SJSA1 (cell line): ENCODE measurements at places on chromosomes 1 and 21. TPM values are rescaled to one million over a fixed set of nuclear protein-coding genes. Genes with fewer than 3 reads are reported as not detected.
A peak's percentile ranks its signal among the peaks of the same experiment; 100 is the strongest.

Gene HFM1
- not detected in 2 replicates for total RNA-seq

Gene OR2T29
- total RNA-seq, result not detected in 2 replicates

DNA sequence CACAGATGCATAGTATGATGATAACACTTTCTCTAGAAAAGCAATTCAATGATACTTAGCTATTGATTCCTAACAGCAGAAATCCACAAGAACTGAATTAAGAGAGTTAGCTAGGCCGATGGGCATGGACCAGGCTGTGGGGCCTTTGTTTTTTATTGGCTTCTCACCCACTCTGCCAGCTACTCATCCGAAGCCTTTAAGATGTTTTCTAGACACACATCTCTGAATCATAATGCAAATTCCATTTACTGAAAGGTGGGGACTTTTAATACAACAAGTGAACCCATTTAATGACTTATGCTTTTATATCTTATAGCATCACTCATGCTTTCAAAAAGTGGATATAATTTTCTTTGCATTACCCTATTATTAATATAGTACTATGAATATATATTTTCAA, 170.2 kb downstream of the RUNX1 start:
- H3K4me3 ChIP-seq, result no peak overlapping the region
- H3K4me1 ChIP-seq, result peaks cover 81% of the 10 kb centered on the region
- DNase-seq, result no peak
- peak overlapping the region; percentile 97 for H3K27ac ChIP-seq

- no peaks in the 10 kb centered on the region for H3K27me3 ChIP-seq
- no peak for DNase-seq
- peaks cover 17% of the 10 kb centered on the region for H3K36me3 ChIP-seq
- H3K4me3 ChIP-seq, result no peak overlapping the region
These were observed 28.8 kb downstream of the COP1 start for GRCh38 chr1:176178316-176178715.

GRCh38 chr1:198361237-198361767, 179.2 kb downstream of the ATP6V1G3 start:
- no peak for DNase-seq
- H3K36me3 ChIP-seq, result no peaks in the 10 kb centered on the region
- H3K27me3 ChIP-seq, result no peaks in the 10 kb centered on the region
- H3K4me3 ChIP-seq, result no peak overlapping the region

DNA sequence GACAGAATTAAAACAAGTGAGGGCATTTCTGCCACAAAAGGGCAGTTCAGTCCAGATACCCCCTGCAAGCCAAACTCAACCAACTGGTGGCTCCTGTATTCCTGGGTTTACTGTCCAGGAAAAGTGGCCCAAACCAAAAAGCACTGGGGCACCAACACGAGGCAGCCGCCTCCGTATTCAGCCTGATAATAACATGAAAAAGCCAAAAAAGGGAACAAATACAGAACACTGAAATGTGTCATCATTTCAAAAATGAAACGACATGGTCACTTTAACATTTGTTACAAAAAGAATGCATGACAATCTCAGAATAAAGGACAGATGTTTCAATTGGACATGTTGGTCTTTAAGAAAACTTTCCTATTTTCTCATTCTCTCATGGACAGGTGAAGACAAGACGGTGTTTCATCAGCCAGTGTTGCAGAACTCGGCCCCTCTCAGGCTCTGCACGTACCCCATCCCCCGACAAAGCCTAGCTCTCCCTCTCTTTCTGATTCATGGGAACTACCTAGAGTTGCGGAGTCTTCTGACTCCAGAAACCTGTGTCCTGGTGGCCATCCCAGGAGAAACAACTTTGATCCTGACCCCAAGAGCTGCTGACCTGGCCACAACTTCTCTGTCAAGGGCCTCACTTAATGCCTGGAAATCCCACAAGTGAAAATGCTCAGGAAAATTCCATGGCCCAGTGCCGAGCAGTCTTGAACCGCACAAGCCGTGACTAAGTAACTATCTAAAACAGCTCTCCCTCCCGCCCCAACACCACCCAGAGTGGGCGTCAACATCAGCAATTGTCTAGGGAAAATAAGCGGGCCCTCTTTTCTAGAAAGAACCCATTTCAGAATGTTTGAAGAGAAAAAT, 27.1 kb downstream of the ZBTB17 start:
- H3K36me3 ChIP-seq, result peaks cover 55% of the 10 kb centered on the region
- H3K27ac ChIP-seq, result peak overlapping the region; percentile 99
- peak; percentile 94 for DNase-seq
- H3K4me3 ChIP-seq, result peak overlapping the region; percentile 8; the same call in 1 of the 2 replicates

DNA sequence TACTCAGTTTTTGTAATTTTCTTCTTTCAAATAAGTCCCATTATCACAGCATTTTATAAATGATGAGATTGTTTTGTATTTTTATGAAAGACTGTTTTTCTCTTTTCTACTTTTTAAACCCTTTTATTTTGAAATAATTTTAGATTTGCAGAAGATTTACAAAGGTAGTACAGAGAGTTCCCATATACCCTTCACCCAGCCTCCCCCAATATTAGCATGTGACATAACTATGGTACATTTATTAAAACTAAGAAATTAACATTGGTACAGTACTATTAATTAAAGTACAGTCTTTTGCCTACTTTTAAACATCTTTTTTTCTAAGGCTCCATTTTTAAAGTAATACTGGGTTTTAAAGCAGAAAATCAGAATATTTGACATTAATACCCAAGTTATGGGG, 35.6 kb upstream of the LAMC2 start:
- H3K36me3 ChIP-seq, result no peaks in the 10 kb centered on the region
- DNase-seq, result no peak
- H3K4me3 ChIP-seq, result no peak overlapping the region
- no peak overlapping the region for H3K27ac ChIP-seq
- peaks cover 9% of the 10 kb centered on the region for H3K4me1 ChIP-seq
- no peaks in the 10 kb centered on the region for H3K27me3 ChIP-seq

Gene RCAN1
- total RNA-seq, result 123 and 132 TPM in 2 replicates

GRCh38 chr1:156419854-156420204, 50.8 kb downstream of the RHBG start:
- peaks cover 19% of the 10 kb centered on the region for H3K4me1 ChIP-seq
- H3K27ac ChIP-seq, result no peak overlapping the region
- H3K4me3 ChIP-seq, result no peak overlapping the region
- H3K27me3 ChIP-seq, result peaks cover 89% of the 10 kb centered on the region
- H3K36me3 ChIP-seq, result no peaks in the 10 kb centered on the region

Gene OPTC
- total RNA-seq, result not detected in 2 replicates

DNA sequence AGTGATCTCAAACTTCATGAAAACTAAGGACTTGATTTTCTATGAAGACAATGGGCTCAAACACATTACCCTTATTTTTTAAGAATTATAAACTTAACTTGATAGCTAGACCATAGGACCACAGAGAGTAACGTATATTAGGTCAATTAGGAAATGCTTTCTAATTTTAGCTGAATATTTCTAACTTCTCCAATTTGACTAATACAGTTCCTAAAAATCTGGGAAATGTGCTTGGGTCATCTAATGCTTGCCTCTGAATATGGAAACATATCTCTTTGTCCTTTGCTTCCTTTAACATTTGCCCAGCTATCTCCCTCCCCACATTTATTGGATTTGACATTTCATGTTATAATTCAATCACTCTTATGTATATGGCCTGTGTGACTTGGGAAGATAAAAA, 141.4 kb downstream of the LHX8 start:
- no peak overlapping the region for H3K27ac ChIP-seq
- H3K27me3 ChIP-seq, result no peaks in the 10 kb centered on the region
- H3K36me3 ChIP-seq, result no peaks in the 10 kb centered on the region
- no peaks in the 10 kb centered on the region for H3K4me1 ChIP-seq

Gene TNNI3K
- total RNA-seq, result not detected in 2 replicates

GRCh38 chr1:39204441-39205081, at the start of gene MACF1:
Gene MACF1 (plus strand): TSS chr1:39204695. CDS start chr1:39205023, 328 bp downstream.
- peak within 1 kb of the TSS; percentile 67 for H3K27ac ChIP-seq
- DNase-seq, result peak; percentile 89
- no peaks in the 10 kb centered on the region for H3K27me3 ChIP-seq
- H3K4me1 ChIP-seq, result peaks cover 27% of the 10 kb centered on the region
- no peaks in the 10 kb centered on the region; the same call in 1 of the 2 replicates for H3K36me3 ChIP-seq

Gene RRAGC
- 10.4 and 14.2 TPM in 2 replicates for total RNA-seq

Gene GJB4
- not detected in 2 replicates for total RNA-seq

DNA sequence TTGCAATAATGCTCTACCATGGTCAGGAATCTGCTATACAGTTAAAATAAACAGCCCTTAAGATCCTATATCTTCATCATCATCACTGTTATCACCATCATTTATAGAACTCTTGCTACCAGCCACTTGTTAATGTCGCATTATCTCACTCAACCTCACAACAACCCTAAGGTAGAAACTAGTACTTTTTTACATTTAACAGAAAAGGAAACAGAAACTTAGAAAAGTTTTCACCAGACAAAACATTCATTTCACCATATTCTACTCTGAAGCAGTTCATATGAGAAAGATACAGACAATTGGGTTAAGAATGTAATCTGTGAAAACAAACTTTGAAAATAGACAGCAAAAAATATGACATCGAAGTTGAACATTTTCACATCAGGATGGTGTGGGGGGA, 262.6 kb downstream of the ATG4C start:
- no peaks in the 10 kb centered on the region for H3K36me3 ChIP-seq
- H3K27ac ChIP-seq, result no peak overlapping the region
- H3K27me3 ChIP-seq, result 0 out of 2 replicates have a peak, but pooled peaks cover 3% of the 10 kb centered on the region
- no peaks in the 10 kb centered on the region for H3K4me1 ChIP-seq
- no peak for DNase-seq

DNA sequence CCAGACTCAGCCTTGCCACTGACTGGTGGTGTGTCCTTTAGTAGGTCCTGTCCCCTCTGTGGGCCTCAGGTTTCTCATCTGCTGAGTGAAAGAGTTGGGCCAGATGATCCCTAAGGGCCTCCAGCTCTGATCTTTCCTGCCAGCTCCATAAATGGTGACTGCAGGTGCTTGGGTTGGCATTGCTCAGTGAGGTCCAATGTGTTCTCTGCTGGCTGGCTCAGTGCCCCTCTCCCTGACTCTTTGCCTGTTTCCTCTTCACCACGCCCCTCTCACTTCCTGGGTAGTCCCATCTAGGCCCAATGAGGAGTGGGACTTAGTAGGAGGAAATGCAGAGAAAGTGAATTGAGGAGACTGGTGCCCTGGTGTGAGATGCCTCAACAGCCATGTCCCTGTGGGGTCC, 36.6 kb downstream of the UBE2T start:
- DNase-seq, result no peak
- no peaks in the 10 kb centered on the region for H3K36me3 ChIP-seq
- H3K27ac ChIP-seq, result no peak overlapping the region

GRCh38 chr1:63886340-63886739, 112.5 kb downstream of the ROR1 start:
- DNase-seq, result no peak
- H3K27me3 ChIP-seq, result no peaks in the 10 kb centered on the region
- H3K36me3 ChIP-seq, result no peaks in the 10 kb centered on the region
- H3K4me3 ChIP-seq, result no peak overlapping the region

- DNase-seq, result no peak
- no peak overlapping the region for H3K27ac ChIP-seq
- no peaks in the 10 kb centered on the region for H3K27me3 ChIP-seq
- H3K4me3 ChIP-seq, result no peak overlapping the region
- no peaks in the 10 kb centered on the region for H3K36me3 ChIP-seq
These were observed 436.7 kb upstream of the TMPRSS15 start for GRCh38 chr21:18840239-18840638.

DNA sequence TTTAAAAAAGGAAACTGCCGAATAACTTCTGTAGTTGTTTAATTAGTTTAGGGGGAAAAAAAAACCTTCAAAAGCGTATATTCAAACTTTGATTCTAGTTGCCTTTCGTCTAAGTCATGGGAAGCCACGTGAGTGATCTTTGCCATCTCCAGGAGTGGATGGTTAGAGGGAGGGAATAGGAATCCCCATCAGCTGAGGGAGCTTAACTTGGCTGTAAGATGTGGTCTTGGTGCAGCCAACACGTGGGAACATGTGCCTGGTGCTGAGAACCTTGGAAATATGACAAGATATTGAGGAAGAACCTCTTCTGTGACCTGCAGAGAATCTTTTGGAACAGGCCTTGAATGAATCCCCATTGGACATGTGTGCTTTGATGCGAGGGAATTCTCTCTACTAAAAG, 1.7 kb downstream of the BACE2 start:
- no peak for DNase-seq
- H3K27me3 ChIP-seq, result peaks cover 34% of the 10 kb centered on the region
- no peaks in the 10 kb centered on the region for H3K36me3 ChIP-seq
- no peak overlapping the region for H3K27ac ChIP-seq

DNA sequence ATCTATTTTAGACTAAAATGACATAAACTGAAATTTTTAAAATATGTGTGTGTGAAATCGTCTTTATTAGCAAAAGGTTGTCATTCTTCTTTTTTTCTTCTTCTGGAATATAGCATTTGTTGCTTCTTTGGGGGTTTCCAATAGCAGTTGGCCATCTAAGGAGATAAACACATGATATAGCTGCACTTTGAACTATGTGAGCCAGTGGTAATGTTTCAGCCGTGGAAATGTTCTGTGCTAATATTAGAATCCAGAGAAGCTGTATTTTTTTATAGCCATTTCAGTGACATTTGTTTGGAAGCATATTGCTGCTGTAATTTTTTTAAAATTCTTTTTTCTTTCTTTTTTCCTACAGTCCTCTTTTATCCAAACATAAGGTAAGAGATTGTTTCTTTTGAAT, 75.1 kb downstream of the CNST start:
- DNase-seq, result no peak
- H3K27me3 ChIP-seq, result no peaks in the 10 kb centered on the region
- H3K36me3 ChIP-seq, result peaks cover 14% of the 10 kb centered on the region; the same call in 1 of the 2 replicates
- no peak overlapping the region for H3K27ac ChIP-seq
- H3K4me3 ChIP-seq, result no peak overlapping the region
- H3K4me1 ChIP-seq, result no peaks in the 10 kb centered on the region

- no peak overlapping the region for H3K27ac ChIP-seq
- no peaks in the 10 kb centered on the region for H3K36me3 ChIP-seq
- DNase-seq, result no peak
- no peaks in the 10 kb centered on the region for H3K4me1 ChIP-seq
- no peaks in the 10 kb centered on the region for H3K27me3 ChIP-seq
These were observed 218.5 kb downstream of the PLA2G4A start for GRCh38 chr1:187047298-187047697.

DNA sequence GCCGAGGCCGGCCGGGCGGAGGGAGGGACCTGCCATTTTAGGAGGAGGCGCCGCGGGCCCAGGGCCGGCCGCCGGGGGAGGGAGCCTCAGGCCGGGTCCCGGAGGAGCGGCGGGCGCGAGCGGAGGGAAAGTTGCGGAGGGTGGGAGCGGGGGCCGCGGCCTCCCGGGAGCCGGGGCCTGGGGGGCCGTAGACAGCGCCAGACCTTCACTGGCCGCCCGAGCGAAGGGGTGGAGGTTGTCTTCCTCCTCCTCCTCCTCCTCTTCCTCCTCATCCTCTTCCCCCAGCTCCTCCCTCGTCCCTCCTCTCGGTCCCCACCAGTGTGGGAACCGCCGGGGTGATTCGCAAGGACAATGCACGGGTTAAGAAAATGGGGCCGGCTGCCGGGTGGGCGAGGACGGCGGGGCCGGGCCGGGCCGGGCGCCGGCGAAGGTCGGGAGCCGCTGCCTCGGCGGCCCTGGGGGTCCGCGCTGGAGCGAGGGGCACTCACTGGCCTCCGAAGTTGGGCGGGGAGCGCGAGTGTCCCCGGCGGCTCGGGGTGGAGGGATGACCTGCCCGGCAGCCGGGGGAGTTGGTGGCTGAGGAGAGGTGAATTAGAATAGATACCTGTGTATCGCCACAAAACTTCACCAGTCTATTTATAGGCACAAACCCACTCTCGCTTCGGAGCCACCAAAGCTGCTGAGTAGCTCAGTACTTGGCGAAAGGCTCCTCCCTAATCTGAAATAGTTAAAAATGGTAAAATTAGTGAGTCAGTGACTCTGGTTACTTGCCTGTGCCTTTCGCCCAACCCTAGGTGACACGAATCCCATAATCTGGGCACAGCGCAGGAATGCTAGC, 1.3 kb downstream of the DYRK1A start:
- H3K4me3 ChIP-seq, result peak overlapping the region; percentile 96
- no peaks in the 10 kb centered on the region for H3K27me3 ChIP-seq
- H3K27ac ChIP-seq, result peak overlapping the region; percentile 100
